Neural cell (in vitro differentiated cells): ENCODE measurements at places on chromosomes 7 and 10. TPM values are rescaled to one million over a fixed set of nuclear protein-coding genes. Genes with fewer than 3 reads are reported as not detected.

The TAS2R5 gene
- 5.1 and 9.4 TPM in 2 replicates for polyA plus RNA-seq

The MSS51 gene
- 4.7 and 8.3 TPM in 2 replicates for polyA plus RNA-seq

The NOM1 gene
- 12.7 and 22.5 TPM in 2 replicates for polyA plus RNA-seq

The ARMC3 gene
- 0.22 TPM in 1 of 2 replicates, not detected in the other for polyA plus RNA-seq

The MRC1 gene
- 0.12 TPM in 1 of 2 replicates, not detected in the other for polyA plus RNA-seq
